NCI-H460 (cell line): ENCODE measurements at places on chromosomes 6 and 20. TPM values are rescaled to one million over a fixed set of nuclear protein-coding genes. Genes with fewer than 3 reads are reported as not detected.
A peak's percentile ranks its signal among the peaks of the same experiment; 100 is the strongest.

DNA sequence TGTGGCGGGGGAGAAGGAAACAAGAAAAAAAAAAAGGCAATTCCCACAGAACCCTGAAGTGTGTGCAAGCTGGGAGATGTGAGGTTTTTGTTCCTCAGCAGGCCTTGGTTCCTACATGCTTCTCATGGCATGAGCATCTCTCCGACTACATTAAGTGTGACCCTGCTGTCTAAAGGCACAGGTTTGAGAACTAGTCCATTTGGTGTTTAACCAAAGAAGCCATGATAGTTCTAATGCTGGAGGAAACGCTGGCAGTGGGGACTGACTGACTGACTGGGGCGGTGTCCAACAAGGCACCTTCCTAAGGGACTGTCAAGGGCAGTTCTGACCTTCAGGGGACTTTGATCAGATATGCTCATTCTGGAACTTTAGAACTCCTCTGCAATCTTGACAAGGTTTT lies 3.8 kb downstream of the TXNDC5 start:
- no peak for DNase-seq

The CNKSR3 gene
- 6.1 and 6.3 TPM in 2 replicates for total RNA-seq

The PLCB4 gene
- 14.8 and 15.2 TPM in 2 replicates for total RNA-seq

- DNase-seq = no peak
Observed at GRCh38 chr6:144449911-144450597, 164.9 kb downstream of the UTRN start.

The FAM50B gene
- total RNA-seq = 0.92 and 1.4 TPM in 2 replicates

- no peak for DNase-seq
Observed at GRCh38 chr6:135871296-135871695, 19.8 kb downstream of the PDE7B start.

- no peak for DNase-seq
Observed at GRCh38 chr6:7489376-7489775, 52.1 kb upstream of the DSP start.

The OR2B6 gene
- total RNA-seq = 0.42 TPM in 1 of 2 replicates, not detected in the other

DNA sequence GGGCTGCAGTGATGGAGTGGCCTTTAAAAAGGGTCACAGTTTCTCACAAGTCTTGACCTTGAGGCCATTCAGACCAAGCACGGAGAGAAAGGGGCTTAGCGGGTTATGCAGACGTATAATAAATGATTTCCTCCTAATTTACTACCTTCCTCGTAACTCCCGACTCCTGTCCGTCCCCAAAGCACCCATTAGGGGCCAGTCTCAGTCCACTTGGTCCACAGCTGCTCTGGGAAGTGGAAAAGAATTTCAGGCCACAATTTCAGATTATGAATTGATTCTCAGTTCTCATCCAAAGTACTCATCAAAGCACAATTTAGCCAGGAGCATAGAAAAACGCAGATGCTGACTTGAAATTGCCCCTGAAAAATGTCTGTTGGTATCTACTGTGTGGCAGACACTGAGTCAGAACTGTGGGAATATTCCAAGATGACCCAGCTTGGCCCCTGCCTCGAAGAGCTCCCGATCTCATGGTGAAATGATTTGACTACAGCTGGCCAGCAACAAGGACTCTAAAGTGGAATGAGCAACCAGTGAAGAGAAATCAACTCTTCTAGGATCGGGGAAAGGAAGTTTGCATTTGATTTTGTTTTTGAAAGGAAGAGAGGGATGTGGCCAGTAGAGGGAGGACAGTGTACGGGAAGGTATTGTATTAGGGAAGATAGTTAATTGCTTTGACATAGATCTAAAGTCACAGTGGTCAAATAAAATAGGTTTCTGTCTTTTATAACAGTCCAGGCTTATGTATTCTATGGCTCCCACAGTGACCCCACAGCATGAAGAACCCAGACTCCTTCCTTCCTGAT lies 15.2 kb upstream of the STK35 start:
- no peak for DNase-seq

GRCh38 chr20:57927376-57927775 lies 217.6 kb upstream of the PMEPA1 start:
- DNase-seq = no peak

- DNase-seq = no peak
Observed at GRCh38 chr6:93927731-93928130, 508.4 kb upstream of the EPHA7 start.

GRCh38 chr6:31558631-31559500 lies 11.5 kb downstream of the NFKBIL1 start:
- DNase-seq = no peak

GRCh38 chr20:47318027-47318585 lies 38.4 kb downstream of the ZMYND8 start:
- DNase-seq = no peak

DNA sequence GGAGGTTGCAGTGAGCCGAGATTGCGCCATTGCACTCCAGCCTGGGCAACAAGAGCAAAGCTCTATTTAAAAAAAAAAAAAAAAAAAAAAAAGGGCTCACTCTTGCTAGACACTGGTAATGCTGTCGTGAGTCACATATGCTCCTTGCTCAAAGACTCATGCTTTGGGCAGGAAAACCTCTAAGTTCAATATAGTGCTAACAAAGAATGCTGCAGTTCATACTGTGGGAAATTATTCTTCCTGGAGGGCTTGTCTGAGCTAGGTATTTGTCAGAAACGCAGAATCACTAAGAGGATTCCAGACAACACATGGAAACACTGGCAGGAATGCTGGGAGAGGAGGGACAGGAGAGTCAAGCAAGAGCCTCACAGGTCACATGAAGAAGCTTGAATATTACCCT lies 2.3 kb upstream of the LYRM2 start:
- no peak for DNase-seq

DNA sequence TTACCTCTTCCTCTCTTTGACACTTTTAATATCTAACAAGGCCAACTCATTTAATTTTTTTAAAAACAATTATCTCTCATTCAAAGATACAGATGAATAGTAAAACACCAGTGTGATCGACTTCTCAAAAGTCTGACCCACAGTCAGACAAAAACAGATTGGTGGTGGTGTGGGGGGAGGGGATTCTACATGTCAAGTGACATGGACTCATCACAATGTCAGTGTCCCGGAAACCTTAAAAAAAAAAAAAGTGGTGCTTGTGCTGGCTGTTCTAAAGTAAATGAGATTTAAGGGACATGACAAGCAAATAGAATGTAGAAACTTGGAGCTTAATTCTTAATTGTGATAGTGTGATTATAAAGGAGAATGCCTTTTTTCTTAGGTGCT lies 16.3 kb upstream of the RFPL4B start:
- DNase-seq = no peak

The HSF2 gene
- total RNA-seq = 18.8 and 21.3 TPM in 2 replicates

The BTN1A1 gene
- total RNA-seq = not detected in 2 replicates

- DNase-seq = peak; percentile 23
Observed at GRCh38 chr6:149060300-149060984, 257.1 kb upstream of the TAB2 start.

DNA sequence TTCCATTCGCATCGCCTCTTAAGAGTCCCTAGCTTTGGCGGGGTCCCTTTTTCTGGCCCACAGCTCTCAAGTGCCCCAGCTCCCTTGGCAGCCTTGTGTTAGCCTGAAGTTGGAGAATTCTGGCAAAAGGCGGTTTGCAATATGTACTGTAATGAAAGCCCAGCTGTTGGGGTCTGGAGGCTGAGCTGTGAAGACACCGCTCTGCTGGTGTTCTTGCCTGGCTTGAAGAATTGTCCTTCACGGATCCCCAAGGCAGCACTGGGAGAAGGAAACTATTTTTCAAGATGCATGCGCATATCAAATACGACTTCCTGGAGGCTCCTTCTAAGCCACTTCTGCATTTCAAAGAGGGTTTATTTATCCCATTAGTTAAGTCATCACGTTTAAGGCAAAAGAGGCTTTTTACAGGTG lies 21.4 kb upstream of the CITED2 start:
- DNase-seq = no peak

DNA sequence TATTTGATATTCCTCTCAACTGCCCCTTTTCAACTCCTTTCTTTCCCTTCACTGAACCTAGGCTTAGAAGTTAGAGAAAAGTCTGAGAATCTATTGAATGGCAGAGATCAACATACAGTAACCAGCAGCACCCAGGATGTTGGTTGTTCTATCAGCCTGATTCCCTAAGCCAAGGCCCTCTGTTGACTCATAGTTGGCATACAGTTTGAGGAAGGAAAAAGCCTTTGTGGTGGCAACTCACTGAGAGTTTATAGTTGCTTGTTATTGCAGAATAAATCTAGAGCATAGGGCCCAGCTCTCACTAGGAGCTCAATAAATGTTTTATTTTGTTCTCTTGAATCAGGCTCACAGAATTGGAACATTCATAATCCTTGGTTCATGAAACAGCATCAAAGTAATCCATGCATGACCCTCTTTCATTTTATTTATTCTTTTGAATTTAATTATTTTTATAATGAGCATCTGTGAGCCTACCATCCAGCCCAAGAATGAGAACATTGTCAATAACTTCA lies 119.1 kb upstream of the ADGRF1 start:
- no peak for DNase-seq

GRCh38 chr6:11632231-11632630 lies 94.7 kb downstream of the TMEM170B start:
- DNase-seq = no peak

The OVOL2 gene
- total RNA-seq = not detected in 2 replicates

GRCh38 chr20:34583544-34583943 lies 25.0 kb downstream of the MAP1LC3A start:
- DNase-seq = no peak

The CALHM6 gene
- 0.45 TPM in 1 of 2 replicates, not detected in the other for total RNA-seq

The PLCB1 gene
- total RNA-seq = 66.0 and 74.0 TPM in 2 replicates

GRCh38 chr20:57392512-57393271 lies 1.5 kb downstream of the RBM38 start:
- no peak for DNase-seq

GRCh38 chr6:163571730-163572129 lies 157.2 kb downstream of the QKI start:
- no peak for DNase-seq

- DNase-seq = no peak
Observed at GRCh38 chr6:157333956-157334355, 10.6 kb upstream of the TMEM242 start.

DNA sequence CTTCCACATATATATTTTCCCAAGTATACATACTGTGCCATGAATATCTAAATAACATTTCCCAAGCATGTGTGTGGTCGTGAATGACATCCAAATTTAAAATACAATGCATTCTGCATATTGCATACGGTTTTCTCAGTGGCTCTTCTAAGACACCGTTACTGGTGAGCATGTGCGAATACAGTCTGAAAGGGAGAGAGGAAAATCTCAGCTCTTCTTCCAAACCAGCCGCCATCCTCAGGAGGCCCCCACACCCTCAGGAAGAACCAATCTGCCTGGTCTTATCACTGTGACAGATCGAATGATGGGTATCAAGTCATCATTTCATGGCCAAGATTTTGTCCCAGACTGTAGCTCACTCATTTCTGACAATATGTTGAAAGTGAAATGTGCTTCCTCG lies 50.7 kb downstream of the ADAT2 start:
- no peak for DNase-seq

The CAGE1 gene
- total RNA-seq = not detected in 2 replicates

The NFKBIE gene
- total RNA-seq = 2.4 and 4.4 TPM in 2 replicates
